ENCODE measurements at places on chromosomes 16 and 17. TPM values are rescaled to one million over a fixed set of nuclear protein-coding genes. Genes with fewer than 3 reads are reported as not detected.

PMFBP1 gene
- 0.10 TPM for total RNA-seq

GRCh38 chr16:49183911-49184310, 97.7 kb downstream of the CBLN1 start:
- DNase-seq: no peak

MYO1C gene
- 251 TPM for total RNA-seq

DNA sequence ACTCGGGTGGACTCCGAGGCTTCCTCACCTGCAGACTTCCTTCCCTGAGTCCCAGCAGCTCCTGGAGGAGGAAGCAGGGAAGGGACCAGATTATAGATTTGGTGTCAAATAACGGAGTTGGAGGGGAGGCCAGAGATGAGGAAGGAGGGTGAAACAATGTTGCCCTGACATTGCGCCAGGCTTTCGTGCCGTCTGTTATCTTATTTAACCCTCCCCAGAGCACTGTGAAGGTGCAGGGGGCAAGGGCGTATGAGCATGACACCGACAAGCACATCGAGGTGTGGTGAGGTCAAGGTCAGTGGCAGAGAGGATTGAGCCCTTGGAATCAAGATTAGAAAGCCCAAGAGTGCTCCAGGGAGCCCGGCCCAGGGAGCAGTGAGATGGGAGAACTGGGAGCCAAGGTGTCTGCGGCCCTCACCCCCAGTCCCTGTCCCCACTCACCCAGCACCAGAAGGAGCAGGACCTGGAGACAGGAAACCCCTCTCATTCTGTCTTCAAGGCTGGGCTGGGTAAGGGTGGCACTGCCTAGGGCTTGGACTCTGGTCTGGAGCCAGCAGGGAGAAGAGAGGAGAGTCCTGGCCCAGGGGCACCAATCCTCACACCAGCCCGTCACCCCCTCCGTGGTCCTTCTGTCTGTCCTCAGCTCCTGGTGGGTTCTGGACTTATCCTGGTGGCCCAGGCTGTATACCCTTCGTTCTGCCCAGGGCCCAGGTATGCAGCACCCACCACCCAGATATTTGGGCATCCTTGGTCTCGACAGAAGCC, 1.1 kb downstream of the PRSS33 start:
- no peak for DNase-seq

DNA sequence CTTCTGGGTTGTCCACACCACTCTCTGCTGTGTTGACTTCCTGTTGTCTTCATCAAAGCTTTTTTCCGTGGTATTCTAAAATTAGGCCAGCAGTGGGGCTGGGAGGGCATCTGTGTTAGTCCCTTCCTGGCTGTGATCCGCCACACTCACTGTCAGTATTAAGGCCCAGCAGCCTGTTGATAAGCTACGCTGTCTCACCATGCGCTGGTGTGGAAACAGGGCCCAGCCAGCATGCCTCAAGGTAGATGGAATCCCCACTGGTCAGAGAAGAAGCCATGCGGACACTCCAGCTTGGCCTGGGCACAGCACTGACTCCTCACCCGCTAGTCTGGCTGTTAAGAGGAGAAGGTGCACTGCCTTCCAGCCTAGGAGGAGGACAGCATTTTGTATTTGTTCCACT, 11.4 kb downstream of the CDR2L start:
- DNase-seq: no peak

DNA sequence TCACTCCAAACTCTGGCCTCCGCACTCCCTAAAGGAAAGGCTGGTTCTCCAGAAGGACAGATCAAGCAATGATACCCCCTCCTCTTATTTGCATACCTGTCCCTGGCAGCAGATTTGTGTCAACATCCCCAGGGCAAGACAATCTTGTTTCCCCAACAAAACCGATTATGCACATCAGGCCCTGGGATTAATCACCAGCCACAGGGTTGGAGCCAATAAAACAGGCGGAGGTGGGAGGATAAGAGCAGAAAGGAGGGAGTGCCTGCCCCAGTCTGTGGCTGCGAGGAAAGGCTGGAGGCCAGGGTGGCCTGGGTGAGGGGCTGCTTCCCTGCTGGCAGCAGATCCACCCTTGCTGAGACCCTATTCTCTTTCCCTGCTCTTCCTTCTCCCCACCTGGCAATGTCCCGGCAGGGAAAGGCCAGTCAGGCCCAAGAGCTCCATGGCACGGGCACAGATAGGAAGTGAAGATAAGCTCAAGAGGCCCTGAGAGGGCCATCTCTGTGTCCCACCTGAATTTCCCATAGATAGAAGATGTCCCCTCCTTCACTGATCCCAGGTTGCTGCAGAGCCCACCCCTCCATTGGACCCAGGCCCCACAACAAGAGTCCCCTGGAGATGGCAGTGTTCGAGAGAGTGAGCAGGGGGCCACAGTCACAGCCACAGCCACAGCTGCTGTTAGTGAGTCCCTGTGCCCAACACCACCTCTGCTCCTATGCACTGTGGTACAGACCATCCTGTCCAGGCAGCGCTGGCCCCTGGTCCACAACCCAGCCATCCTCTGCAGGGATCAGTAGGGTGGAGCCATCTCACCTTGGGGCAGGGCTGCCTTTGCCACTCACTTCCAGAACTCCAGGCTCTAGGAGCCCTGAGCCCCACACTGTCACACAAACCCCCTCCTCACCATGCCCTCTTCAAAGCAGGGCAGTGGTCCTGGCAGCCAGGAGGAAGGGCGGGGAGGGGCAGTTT, 137.5 kb downstream of the SDK2 start:
- no peak for DNase-seq

- no peak for DNase-seq
These were observed 543.3 kb upstream of the EEF2KMT start for GRCh38 chr16:5640883-5641282.
